Endothelial cell of umbilical vein (primary cell): ENCODE measurements at places on chromosomes 3 and 15.

GRCh38 chr3:46906471-46907058, 29.0 kb downstream of the PTH1R start:
- no peak for DNase-seq

DNA sequence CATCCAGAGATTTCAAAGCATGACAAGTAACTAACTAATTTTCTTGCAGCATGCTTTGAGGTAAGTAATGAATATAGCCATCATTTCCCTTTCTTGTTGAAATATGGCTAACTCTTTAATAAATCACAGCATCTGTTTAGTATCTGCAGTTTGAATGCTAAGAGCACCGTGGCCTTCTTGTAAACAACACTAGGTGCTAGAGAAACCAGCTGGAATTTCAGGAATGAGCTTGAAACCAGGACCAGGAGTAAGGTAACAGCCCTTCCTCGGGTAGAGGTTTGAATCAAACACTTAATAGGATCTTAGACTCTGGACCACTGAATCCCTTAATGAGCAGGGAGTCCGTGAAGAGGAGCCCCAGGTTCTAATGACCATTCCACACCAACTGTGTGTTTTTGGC, 13.6 kb downstream of the CALML4 start:
- no peak for DNase-seq

GRCh38 chr3:183448369-183449128, 20.1 kb upstream of the MCF2L2 start:
- DNase-seq: no peak

DNA sequence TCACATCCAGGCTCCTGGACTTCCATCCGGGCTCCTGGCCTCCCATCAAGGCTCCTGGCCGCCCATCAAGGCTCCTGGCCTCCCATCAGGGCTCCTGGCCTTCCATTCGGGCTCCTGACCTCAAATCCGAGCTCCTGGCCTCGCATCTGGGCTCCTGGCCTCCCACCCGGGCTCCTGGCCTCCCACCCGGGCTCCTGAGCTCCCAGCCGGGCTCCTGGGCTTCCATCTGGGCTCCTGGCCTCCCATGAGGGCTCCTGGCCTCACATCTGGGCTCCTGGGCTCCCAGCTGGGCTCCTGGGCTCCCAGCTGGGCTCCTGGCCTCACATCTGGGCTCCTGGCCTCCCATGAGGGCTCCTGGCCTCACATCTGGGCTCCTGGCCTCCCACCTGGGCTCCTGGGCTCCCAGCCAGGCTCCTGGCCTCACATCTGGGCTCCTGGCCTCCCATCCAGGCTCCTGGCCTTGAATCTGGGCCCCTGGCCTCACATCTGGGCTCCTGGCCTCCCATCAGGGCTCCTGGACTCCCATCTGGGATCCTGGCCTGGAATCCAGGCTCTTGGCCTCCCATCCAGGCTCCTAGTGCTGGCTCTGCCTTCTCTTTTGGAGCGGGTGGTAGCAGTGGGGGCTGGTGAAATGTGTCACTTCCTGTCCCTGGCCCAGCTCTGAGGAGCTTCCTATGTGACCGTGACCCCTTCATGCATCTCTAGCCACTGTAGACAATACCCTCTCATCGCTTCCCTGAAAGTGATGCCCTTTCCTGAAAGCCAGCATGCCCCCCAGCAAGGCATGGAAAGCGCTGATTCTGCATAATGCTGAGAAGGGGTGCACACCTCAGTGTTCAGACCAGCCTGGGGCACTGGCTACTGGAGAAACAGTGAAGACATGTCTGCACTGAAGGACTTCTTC, 62.7 kb upstream of the BLM start:
- peak; percentile 21 for DNase-seq

- no peak for DNase-seq
Observed at GRCh38 chr15:71629781-71630474, 180.4 kb upstream of the NR2E3 start.

DNA sequence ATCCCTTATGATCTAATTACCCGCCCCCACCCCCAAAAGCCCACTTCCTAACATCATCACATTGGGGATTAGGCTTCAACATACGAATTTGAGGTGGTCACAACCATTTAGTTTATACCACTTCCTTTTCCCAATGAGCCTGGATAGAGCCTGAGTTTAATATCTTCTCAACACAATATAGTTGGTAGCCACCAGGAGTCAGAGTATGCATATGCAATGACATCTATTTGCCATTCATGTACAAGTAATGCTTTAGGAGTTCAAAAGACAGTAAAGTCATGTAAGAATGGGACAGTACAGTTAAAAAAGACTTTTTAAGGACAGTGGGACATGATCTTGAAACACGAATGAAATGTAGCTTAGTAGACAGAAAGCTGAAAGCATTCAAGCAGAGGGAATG, 172.4 kb downstream of the DCLK3 start:
- DNase-seq: no peak

DNA sequence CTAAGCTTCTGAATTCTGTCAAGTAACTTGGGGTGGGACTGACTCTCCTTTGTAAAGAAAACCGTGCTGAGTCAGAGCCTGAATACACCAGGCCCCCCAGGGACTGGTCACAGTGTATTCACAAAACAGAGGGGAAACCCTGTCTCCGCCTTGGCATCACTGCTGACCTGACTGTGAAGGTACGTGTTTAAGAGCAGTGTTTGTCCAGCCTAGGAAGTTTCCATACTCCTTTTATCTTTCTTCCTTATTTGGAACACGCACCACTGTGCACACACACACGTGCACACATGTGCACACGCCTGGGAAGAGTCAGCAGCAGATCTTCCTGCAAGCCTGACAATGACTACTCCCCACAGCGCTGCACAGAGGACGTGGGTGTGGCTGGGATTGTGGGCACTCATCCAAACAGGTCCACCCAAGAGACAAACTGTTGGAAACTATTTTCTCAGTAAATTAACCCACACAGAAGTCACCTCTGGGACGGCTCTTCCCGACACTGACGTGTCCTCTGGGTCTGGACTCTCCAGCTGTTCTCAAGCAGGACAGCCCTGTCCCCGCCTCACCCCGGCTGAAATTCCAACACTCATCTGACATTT, 87.7 kb downstream of the ATP10A start:
- no peak for DNase-seq

- DNase-seq: no peak
Observed at GRCh38 chr3:55205990-55206389, 278.1 kb upstream of the LRTM1 start.

GRCh38 chr3:154334973-154335420, 10.7 kb upstream of the DHX36 start:
- DNase-seq: peak; percentile 63

- DNase-seq: no peak
Observed at GRCh38 chr3:61685755-61686154, 124.4 kb downstream of the PTPRG start.

- DNase-seq: no peak
Observed at GRCh38 chr15:57319919-57320560, 56.3 kb upstream of the CGNL1 start.

- no peak for DNase-seq
Observed at GRCh38 chr3:26064297-26064696, 274.4 kb downstream of the OXSM start.

DNA sequence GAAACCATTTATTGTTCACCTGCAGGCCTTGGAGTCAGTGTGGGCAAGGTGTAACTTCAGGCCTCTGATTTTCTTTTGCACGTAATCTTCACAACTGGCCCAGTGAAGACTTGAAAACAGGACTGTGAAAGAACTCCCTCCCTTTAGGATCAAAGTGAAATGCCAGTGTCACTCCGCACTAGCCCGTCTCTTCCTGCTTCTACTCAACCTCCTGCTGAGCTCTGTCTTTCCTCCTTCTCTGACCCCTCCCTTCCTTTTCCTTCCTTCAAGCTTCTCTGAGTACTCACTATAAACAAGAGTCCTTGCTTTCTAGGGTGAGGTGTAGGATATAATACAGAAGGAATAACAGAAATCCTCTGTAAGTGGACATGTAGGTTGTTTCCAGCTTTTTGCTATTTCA, 28.5 kb downstream of the TMEM41A start:
- no peak for DNase-seq
